ENCODE measurements at places on chromosomes 1 and 21.

- no peak for DNase-seq
Measured at GRCh38 chr1:188295157-188295556, 1466.4 kb downstream of the PLA2G4A start.

GRCh38 chr1:232046451-232047306, 420.1 kb downstream of the DISC1 start:
- no peak for DNase-seq

- DNase-seq, result peak; percentile 75
Measured at GRCh38 chr1:44485229-44485933, 80.3 kb downstream of the RNF220 start.

DNA sequence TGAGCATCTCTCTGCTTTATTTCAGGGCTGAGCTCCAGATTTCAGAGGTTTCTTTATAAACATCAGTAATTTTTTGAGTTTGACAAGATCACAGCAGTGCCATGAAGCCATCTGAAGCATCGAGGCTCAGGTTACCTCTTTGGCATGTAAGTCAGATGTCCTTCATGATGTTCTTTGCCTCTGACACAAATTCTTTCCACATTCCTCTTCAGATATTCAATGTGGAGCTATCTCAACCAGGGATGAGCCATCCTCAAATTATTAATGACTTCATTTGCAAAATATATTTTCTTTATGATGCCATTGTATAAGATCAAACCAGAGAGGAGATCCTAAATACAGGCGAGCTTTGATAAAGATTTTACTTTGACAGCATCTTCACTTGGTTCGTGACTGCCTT, 256.7 kb downstream of the COL11A1 start:
- DNase-seq, result no peak

- no peak for DNase-seq
Measured at GRCh38 chr21:36148886-36149285, 7.7 kb upstream of the DOP1B start.

- DNase-seq, result no peak
Measured at GRCh38 chr1:184379111-184379752, 7.6 kb upstream of the C1orf21 start.

DNA sequence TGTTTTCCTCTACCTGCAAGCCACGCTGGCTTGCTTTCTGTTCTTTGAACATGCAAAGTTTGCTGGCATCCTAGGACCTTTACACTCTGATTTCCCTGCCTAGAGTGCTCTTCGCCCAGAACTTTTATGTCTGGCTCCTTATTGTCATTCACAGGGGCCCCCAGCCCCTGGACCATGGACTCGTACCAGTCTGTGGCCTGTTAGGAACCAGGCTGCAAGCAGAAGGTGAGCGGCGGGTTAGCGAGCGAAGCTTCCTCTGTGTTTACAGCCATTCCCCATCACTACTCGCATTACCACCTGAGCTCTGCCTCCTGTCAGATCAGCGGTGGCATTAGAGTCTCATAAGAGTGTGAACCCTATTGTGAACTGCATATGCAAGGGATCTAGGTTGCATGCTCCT, 73.0 kb downstream of the ATG4C start:
- DNase-seq, result no peak

GRCh38 chr1:230029244-230029941, 37.6 kb upstream of the GALNT2 start:
- no peak for DNase-seq

DNA sequence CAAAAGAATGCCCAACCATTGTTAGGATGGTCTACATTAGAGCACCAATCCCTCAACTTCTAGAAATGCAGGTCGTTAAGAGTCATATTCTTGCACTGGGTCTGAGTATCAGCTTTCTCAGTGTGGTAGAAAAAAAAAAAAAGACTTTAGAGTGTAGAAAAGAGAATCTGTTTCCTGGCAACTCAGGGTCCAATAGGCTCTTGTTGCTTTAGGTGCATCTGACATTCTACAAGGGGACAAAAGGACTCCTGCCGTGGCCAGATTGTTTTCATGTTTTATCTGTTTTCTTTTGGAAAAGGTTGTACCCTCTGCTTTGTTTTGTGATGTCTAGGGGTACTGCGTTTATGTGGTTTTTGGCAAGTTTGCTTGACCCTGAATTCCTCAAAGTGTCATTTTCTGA, 105.4 kb upstream of the KCNK2 start:
- no peak for DNase-seq

- DNase-seq, result no peak
Measured at GRCh38 chr1:228814176-228814575, 78.9 kb downstream of the RHOU start.

GRCh38 chr1:97745912-97746311, 174.9 kb downstream of the DPYD start:
- DNase-seq, result no peak

DNA sequence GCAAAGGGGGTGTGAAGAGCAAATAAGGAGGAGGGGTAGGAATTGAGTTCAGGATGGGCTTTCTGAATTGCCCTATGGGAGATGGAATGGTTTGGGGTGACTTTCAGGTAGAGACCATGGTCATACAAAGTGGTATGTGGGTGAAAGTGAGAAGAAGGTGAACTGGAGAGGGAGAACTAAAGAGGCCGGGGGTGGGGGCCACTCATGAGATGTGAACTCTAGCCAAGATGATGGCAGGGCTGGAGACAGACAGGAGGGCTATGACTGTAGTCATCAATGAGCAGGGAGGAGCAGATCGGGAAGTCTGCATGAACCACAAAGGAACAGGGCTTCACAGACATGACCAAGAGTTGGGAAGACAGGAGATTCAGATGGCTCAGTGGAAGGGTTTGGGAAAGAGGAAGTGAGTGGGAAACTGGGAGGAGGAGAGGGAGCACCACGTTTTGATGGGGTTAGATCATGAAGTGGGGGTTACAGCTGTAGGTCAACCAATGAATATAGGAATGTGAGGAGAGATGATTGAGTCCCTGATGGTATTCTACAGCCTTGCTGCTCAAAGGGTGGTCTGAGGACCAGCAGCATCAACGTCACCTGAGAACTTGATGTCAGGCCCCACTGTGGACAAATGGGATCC, 20.7 kb upstream of the LRRC8D start:
- no peak for DNase-seq

DNA sequence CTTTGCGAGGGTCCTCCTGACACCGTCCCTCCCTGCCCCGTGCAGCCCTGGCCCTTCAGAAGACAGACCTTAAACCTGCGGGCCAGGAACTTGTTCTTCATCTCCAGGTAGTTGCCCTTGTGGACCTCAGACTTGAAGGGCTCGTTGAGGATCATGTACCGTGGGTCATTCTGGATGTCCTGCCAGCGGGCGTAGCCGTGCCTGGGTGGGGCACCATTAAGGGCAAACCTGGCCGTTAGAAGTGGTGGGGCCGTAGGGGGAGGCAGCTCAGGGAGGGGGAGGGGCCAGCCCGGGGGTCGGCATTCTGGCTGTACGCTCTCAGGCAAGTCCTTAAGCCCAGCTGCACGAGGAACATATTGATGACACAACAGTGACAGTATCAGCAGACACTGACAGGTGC, 64.6 kb downstream of the KCNAB2 start:
- DNase-seq, result no peak

DNA sequence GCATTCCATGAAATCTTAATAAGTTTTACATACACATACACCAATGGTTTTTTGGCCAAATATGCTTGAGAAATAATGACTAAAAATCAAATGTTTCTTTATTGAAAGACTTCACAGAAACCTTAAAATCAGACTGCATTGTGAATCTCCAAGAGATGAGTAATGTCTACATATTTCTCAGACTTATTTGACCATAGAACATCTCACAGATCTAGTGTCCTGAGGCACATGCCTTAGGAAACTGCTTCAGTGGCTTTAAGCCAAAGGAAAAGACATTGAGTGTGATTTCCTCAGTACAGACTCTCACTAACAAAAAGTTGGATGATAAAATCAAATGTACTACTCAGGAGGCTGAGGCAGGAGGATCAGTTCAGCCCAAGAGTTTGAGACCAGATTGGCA, 6.2 kb upstream of the C1orf105 start:
- DNase-seq, result no peak

DNA sequence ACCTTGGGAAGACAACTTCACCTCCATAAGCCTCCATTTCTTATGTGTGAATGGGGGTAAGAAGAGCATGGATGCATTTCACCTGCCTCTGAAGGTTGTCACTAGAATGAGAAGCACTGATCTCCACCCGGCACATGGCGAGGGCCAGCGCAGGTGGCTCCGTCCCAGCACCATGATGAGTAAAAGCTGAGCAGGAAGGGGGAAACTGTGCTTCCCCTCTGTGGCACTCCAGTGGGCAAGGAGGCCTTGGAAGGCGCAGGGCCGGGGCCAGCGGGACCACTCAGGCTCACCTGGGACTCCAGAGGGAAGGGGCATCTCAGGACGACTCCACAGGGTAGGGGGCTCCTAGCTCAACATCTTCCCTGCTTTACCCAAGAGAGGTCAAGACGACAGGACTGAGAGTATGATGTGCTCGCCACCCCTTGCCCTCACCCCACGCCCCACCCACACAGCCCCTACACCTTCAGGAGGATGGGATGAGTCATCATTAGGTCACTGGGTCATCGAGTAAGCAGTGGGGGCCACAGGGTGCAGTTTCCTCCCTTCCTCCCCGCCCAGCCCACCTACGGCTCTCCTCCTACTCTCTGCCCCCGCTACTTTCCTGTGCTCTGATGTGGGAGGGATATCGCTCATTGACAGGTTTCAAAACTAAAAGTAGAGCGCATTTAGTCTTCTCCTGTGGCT, 112.1 kb downstream of the HIVEP3 start:
- no peak for DNase-seq

DNA sequence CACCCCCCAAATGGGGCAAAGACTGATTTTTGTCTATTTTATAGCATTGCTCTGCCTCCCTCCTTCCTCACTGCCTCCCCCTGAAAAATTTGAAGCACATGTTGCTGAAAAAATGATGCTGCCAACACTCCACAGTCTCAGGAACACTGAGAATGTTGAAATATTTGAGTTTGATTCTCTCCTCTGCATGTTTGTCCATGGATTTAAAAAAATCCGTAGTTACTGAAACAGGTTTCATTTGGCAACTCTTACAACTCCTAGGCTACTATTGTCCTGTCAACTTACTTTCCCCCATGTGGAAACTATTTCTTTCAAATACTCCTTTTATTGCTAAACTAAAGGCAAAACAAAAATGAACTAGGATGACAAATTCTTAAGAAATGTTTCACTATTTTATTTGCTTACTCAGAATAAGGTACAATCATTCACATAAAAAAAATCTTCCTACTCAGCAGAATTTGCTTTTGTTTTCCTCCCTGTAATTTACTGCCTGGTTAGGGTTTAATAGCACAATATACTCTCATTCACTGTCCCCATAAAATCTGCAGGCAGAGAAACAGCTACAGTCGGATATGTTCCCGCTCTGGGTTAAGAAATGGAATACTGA, 50.2 kb downstream of the C21orf91 start:
- no peak for DNase-seq
